Stimulated activated CD8-positive, alpha-beta memory T cell treated with anti-CD3 and anti-CD28 coated beads, Interleukin-4, amount 100 ng/mL, for 4 hours (primary cell): ENCODE measurements at places on chromosomes 2 and 18.

GRCh38 chr2:23454501-23455120, 69.6 kb downstream of the KLHL29 start:
- no peak for DNase-seq

DNA sequence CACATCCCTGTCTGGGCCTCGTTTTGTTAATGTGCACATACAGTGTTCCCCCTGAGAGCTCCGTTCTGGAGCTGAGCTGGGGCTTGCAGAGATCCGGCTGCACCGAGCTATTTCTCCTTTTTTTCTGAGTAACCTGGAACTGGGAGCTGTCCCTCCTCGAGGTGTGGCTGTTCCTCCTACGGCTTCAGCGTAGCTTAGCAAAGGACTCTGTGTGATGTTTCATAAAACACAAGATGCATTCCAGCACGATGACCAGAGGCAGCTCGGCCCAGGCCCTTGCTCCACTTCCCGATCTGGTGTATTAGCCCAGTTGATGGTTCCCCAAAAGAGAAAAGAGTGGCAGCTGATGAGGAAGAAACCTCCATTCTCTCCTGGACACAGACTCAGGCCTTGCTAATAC, 103.0 kb downstream of the FAM210A start:
- DNase-seq = no peak

- no peak for DNase-seq
Observed at GRCh38 chr2:120227111-120227991, 4.2 kb upstream of the TMEM185B start.

GRCh38 chr2:217753460-217754200, 249.2 kb downstream of the TNS1 start:
- DNase-seq = no peak

DNA sequence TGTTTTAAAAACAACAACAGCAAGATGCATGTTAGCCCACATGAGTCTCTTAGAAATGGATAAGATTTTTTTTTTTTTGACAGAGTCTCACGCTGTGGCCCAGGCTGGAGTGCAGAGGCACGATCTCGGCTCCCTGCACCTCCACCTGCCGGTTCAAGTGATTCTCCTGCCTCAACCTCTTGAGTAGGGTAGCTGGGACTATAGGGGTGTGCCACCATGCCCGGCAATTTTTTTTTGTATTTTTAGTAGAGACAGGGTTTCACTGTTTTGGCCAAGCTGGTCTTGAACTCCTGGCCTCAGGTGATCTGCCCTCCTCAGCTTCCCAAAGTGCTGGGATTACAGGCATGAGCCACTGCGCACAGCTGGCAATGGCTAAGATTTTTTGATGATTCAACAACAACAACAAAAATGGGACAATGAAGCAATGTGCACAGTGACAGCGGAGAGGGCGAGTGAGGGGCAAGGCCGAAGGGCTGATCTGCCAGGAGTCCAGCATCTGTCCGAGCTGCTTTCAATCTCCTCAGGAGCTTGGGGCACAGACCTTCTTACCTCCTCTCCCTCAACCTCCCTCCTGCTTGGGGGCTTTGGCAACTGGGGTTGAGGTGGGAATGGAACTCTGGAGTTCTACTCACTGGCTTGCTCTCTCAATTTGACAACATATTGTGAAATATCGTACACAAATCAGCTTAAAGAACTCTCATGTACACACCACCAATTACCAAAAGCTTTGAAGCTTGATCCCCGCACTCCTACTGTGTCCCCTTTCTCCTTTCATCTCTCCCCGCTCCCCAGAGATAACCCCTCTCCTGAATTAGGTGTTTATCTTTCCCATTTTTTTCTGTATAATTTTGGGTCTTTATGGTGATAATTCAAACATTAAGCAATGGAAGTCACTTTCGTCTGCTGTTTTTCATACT, 3.4 kb downstream of the ABCG8 start:
- no peak for DNase-seq

DNA sequence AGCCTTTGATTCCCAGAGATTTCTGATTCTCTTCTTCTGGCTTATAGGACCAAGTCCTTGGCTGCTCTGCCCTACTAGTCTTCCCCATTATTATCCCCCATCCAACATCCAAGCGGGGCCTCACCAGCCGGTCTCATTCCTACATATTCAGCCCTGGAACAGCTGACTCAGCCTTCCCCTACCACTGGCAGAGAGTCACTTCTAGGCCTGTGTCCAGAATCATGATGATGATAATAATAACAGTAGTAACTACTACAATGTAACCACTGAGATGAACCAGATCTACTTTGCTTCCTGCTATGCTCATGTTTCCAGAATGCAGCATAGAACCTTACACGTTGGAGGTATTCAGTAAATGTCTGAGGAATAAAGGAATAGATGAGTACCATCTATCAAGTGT, 295.2 kb downstream of the SRBD1 start:
- no peak for DNase-seq

DNA sequence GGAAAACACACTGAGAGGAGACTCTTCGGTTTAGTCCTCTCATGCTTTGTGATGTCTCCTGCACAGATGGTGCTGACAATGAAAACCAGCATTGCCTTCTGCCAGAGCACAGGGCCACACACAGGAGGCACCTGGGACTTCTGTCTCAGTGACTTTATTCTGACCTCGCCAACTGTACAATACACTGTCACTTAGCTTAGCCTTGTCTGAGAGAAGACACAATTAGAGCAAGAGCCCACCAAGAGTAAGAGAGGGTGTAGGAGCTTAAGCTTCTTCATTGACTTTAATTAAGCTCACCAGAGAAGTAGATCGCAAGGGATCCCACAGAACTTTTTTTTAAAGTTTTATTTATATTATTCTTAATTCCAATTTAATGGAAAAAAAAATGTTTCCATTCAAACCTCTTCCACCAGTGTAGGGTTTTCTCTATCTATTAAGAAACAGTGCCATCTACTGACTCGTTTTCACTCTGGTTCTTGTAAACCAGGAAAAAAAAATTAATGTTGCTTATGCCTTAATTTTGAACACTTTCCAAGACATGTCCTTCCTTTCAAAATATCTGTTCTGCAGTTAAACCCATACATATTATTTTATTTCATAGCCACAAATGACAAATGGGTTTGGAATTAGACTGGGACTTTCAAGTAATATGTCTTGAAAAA, 42.4 kb upstream of the DDX18 start:
- DNase-seq = no peak

- DNase-seq = no peak
Observed at GRCh38 chr18:76384861-76385680, 110.0 kb downstream of the ZNF516 start.

DNA sequence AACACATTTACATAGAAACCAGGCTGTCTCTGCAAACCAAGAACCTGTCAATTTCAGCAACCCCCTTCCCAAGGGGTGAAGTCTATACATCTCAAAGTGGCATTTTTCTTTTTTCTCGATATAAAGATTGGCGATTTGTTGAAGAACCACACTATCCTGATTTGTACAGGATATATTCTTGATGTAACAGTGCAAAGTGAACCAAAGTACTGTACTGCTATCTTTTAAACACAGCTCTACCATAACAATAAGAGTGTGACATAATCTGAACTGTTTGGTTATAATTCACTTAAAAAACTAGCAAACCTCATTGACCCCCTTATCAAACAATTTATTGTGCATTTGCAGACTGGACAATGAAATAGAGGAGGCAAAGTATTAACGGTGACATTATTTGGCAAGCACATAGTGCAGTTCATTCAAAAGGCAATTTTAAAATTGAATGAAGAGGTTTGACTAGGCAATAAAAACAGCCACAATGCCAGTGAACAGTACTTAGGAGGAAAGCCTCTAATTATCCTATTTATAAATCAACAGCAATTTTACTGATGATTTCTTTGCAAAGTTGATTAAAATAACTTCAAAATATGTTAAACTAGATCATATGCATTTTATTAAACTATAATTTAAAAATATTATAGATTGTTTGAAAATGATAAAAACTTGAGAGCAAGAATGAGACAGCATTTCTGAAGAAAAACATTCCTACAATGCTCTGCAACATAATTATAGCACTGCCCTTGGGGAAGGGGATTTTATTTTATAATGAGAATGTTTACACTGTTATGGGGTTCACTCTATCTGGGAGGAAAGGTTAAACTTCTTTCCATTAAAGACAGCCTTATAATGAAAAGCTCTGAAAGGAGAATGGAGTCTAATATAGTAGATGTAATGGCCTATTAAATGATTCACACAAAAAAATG, 440.9 kb downstream of the ZEB2 start:
- DNase-seq = no peak
